ENCODE measurements at places on chromosomes 11 and 22. TPM values are rescaled to one million over a fixed set of nuclear protein-coding genes. Genes with fewer than 3 reads are reported as not detected.

GRCh38 chr22:45893516-45893915 lies 83.4 kb downstream of the WNT7B start:
- no peak for DNase-seq

DNA sequence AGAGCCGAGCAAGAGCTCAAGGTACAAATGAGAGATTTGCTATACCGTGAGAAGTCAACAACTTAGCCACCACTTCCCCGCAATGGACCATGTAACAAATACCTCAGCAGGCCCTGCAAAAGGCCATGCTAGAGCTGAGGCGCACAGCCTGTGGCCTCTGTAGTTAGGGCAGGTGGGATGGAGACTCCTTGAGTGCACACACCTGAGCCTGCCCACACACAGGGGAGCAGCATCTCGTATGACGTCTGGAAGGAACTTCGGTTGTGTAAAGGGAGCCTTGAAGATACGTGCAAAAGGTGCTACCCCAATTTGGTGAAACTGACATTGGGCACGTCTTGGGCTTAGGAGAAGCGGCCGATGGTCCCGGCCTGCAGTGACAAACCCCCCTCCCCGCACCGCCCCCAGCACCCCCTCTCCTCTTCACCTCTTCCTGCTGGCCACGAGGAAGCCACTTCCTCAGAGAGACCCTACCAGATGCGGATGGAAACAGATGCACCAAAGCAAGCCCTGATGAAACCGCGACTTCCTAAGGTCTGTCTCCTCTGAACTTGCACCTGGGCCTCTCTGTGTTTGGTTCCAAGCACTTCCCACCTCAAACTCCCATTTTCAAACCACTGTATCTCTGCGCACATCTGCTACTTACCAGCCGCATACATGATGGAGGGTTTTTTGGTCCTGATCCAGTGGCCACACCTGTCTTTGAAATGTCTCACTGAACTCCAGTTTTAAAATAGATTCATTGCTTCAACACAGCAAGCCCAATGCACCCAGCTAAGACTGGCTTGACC lies 10.6 kb downstream of the CDPF1 start:
- no peak for DNase-seq

- no peak for DNase-seq
Measured at GRCh38 chr11:12765428-12765827, 91.2 kb downstream of the TEAD1 start.

DNA sequence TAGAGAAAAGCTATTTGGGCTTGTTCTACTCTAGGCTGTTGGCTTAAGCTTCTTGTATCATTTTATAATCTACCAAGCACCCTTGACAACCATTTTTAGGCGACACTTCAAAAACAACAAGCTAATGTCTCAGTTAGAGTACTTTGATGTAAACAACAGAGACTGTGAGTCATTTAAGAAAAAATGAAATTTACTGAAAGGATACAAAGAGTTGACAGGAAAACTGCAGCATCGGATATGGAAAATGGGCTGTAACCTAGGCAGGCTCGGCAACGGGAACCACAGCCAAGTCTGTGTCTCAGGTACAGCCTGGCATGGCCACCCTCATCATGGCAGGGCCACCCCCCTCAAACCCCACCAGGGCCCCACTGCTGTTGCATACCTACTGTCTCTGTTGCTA lies 4.4 kb upstream of the RNF169 start:
- DNase-seq, result no peak

DNA sequence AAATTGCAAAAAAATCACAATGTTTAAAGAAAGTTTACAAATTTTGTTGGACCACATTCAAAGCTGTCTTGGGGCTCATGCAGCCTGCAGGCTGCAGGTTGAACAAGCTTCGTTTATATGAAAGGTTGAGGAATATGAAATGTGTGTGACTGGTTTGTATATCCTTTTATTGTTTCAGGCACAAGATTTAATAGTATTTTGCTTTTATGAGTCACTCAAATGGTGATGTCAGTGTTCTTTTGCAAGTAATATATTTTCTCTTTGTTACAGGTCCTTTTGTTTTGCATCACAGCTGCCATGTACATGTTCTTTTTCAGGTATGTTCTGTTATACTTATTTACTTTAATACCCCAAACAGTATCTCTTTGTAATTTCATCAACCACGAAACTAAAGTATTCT lies 198.6 kb downstream of the TMEM135 start:
- no peak for DNase-seq

GRCh38 chr22:48492366-48493320 lies 1335.0 kb downstream of the BRD1 start:
- no peak for DNase-seq

- peak; percentile 86 for DNase-seq
Measured at GRCh38 chr11:114060392-114061047, 1.0 kb downstream of the ZBTB16 start.

DNA sequence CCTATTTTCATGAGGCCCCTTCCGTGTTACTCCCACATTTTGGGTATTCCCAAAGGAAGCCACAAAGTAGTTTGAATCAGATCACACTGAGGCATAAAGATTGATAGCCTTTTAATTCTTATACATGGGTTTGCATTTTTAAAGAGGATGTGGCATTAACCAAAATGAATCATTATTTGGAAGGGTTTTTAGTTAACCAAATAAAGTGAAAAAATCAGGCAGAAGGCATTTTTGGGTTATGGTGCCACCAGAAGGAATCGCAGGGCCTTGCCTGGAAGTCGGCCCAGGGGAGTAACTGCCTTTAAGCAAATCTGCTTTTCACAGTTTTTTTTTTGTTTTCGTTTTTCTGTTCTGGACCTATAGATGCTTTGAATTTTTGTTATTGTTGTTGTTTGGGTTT lies 55.4 kb downstream of the HSD17B12 start:
- DNase-seq, result no peak

C11orf65 gene
- 0.19 TPM for total RNA-seq

TRIM44 gene
- total RNA-seq, result 67.6 TPM

RIBC2 gene
- 0.42 TPM for total RNA-seq

All from posterior vena cava (tissue), 2 donors.